Activated naive CD4-positive, alpha-beta T cell treated with anti-CD3 and anti-CD28 coated beads, Interleukin-2, amount 10 ng/mL, durations not matched to agents 5 hours and 36 hours (primary cell): ENCODE measurements at places on chromosomes 11 and 22. TPM values are rescaled to one million over a fixed set of nuclear protein-coding genes. Genes with fewer than 3 reads are reported as not detected.

Gene TBX10
- total RNA-seq, result not detected

Gene PRR5L
- 4.8 TPM for total RNA-seq

Gene PANX3
- not detected for total RNA-seq

Gene RFPL1
- not detected for total RNA-seq

Gene APOL6
- total RNA-seq, result 70.9 TPM

Gene ACTN3
- total RNA-seq, result 0.05 TPM

Gene A4GALT
- not detected for total RNA-seq

Gene NOX4
- not detected for total RNA-seq

Gene HOATZ
- not detected for total RNA-seq
